Stimulated activated CD8-positive, alpha-beta memory T cell treated with anti-CD3 and anti-CD28 coated beads, Interleukin-7, amount 100 ng/mL, for 24 hours (primary cell): ENCODE measurements at places on chromosomes 1 and 21.

GRCh38 chr1:190679983-190680382, 202.3 kb upstream of the BRINP3 start:
- DNase-seq = no peak

DNA sequence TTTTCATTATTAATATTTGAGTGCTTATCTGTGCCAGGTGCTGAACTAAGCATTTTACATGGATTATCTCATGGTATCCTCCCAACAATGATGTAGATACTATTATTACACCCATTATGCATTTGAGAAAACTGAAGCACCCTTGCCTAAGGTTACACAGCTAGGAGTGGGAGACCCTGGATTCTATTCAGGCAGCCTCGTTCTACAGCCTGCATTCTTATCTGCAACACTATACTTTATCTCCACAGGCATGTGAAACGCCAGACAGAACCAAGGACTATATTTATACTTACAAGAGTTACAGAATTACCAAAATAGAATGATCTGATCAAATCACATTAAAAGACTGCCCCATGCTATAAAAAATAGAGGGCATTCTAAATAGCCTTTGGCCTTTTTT, 22.4 kb downstream of the LPAR3 start:
- DNase-seq = no peak

DNA sequence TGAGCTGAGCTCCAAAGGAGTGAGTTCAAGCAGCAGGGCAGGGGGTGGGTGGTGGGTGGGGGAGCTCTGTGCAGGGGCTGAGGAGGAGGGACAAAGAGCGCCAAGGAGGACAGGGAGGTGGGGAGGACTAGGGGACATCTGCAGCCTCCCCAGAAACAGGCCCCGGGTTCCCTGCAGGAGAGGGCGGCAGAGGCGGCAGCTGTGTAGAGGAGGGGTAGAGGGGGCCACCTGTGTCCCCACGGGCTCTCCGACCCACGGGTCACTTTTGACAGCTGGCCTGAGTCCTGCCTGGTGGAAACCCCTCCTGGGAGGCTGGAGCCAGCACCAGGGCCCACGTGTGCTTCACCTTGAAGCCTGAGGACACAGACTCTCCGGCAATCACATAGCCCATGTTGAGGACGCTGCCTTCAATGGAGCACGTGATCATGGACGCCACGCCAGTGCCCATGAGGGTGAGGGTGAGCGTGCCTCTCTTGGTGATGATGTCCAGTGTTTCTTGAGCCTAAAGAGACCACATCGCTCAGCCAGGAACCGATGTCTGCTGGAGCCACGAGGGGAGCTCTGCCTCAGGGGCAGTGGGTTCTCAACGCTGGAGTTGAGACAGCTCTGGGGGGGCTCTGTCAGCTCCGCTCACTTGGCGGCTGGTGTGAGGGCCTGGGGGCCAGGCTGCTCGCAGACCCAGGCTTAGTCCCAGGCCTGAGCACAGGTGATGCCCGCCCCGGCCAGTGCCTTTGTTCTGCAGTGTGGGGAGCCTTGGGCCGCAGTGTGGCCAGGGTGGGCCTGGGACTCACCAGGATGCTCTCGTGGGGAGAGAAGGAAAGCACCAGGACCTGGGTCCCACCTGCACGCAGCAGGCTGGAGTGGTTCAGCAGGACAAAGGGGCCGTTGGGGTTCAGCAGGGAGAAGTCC, 6.6 kb upstream of the TMEM52 start:
- DNase-seq = no peak

- DNase-seq = no peak
Measured at GRCh38 chr1:184113251-184113650, 61.7 kb downstream of the TSEN15 start.

DNA sequence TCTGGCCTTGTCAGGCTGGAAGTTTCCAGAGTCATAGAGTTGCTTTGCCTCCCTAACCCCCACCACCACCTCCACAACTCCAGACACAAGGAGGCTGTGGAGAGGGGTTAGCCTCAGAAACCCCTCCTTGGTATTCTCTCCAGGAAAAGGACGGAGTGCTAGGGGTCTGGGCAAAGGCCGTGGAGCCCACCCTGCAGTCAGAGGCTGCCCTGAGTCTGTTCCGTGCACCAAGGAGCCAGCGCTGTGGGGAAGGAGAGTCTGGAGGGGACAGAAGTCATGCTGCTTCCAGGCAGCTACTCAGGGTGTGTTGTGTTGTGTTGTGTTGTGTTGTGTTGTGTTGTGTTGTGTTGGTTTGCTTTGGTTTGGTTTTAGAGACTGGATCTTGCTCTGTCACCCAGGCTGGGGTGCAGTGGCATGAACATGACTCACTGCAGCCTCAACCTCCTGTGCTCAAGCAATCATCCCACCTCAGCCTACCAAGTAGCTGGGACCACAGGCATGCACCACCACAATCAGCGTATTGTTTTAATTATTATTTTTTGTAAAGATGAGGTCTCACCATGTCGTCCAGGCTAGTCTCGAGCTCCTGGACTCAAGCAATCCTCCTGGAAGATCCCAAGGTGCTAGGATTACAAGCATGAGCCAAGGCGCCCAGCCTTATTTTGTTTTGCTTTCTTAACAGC, 122.2 kb upstream of the TMEM51 start:
- DNase-seq = no peak

DNA sequence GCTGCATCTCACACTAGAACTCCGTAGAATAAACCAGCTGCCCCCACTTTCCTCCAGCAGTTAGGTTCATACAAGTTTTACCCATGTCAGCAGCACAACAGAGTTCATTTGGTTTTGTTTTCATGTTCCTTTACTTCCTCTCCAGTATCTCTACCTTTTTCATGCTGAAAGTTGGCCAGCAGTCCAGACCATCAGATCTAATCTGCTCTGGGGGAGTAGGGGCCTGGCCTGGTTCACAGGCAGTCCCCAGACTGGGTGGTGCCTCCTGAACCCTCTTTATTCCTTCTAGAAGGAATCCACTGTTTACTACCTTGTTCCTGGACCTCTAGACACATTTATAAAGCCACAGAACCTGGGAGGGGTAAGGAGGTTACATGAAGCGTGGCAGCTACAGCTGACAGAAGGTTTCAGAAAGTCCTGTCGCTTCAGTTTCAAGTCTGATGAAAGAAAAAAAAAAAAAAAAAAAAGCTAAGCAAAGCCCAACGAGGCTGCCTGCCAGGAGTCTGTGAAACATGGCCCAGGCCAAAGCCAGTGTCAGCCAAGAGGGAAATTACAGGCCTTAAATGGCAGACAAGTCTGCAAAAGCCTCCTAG, 184.6 kb upstream of the JUN start:
- no peak for DNase-seq

GRCh38 chr1:59967141-59967697, 40.6 kb upstream of the CYP2J2 start:
- no peak for DNase-seq
